Glutamatergic neuron (in vitro differentiated cells): ENCODE measurements at places on chromosomes 16 and 17.

DNA sequence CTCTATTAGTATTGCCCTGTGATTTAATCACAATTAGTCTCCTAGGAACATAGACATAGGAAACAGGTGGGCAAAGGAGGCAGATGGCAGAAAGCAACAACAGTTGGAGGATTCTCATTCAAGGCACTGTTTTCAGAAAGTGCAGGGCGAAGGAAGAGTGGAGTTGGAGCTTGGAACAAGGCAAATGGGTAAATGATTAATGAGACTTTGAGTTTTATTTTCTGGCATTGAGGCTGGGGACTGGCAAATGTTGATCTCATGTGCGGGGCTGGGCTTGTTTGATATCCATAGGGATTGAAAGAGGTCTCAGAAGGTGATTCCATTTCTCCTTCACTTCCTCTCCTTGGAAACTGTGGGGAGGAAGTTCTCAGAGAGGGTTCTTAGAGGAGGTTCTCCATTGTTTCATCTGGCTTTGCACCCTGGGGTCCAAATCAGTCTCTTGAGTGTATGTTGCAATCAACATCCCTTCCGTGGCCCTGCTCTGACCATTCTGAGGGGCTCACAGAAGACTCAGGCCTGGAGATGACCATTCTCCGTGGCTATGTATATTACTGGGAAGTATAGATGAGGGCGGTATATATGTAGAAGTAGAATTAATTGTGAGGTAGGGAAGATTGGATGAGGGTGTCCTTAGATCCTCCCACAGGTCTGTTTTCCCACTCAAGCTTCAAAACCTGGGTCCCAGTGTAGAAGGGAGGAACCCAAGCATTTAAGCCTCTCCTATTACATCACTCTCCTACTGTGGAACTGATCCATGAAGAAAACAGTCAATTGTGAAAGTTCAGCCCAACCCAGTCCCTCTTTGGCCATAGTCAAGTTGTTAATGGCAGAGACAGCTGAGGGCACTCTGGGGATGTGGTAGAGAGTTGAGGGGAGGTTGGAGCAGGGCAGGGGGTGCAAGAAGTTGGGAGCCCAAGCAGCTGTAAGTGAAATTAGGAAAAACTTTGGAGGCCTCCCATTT lies 36.5 kb upstream of the SRSF1 start:
- DNase-seq = no peak

GRCh38 chr16:81554979-81555378 lies 110.4 kb downstream of the CMIP start:
- no peak for DNase-seq

DNA sequence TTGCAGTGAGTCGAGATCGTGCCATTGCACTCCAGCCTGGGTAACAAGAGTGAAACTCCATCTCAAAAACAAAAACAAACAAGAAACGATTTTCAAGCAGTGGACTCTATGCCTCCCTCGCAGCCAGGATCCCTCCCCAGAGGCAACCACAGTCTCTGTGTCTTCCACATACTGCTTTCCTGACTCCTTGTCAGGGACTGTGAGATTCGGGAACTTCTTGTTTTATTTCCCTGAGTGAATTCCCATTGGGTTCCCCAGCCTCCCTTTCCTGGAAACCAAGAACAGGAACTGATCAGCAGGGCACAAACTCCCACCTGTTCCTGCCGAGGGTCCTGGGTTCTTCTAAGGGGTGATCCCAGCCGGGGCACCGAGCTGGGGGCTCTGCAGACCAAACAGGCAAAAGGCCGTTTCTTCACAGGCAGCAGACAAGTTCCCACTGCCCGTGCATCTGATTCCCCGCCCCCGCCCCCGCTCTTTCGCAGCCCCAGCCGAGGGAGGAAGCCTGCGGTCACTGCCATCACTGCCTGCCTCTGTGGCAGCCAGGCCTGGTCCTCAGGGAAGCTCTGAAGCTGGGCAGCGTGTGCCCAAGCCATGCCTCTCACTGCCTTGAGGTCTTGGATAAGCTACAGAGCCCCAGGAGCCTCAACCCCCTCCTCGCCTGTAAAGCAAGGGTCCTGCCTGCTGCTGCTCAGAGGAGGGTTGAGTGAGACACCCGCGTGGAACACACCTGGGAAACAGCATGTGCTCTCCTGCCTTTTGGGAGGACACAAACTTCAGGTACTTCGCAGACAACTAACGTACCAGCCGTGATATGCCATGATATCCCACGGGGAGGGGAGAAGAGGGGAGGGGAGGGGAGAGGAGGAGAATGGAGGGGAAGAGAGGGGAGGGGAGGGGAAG lies 5.5 kb upstream of the PIEZO1 start:
- no peak for DNase-seq

GRCh38 chr16:30368122-30368791 lies 2.0 kb downstream of the TBC1D10B start:
- no peak for DNase-seq

- no peak for DNase-seq
These were observed 75.7 kb downstream of the NXN start for GRCh38 chr17:903691-904481.

- no peak for DNase-seq
These were observed 37.9 kb downstream of the LMF1 start for GRCh38 chr16:932831-933330.

GRCh38 chr17:50310455-50311111 lies 35.3 kb upstream of the XYLT2 start:
- no peak for DNase-seq

- peak; percentile 80 for DNase-seq
These were observed 173.6 kb downstream of the IRF8 start for GRCh38 chr16:86072328-86073102.

GRCh38 chr17:6641247-6641863 lies 495 bp downstream of the TXNDC17 start:
- DNase-seq = no peak

- no peak for DNase-seq
These were observed 31.5 kb upstream of the SHISA9 start for GRCh38 chr16:12869698-12870427.

- DNase-seq = no peak
These were observed 94.1 kb downstream of the USP32 start for GRCh38 chr17:60297760-60298401.

DNA sequence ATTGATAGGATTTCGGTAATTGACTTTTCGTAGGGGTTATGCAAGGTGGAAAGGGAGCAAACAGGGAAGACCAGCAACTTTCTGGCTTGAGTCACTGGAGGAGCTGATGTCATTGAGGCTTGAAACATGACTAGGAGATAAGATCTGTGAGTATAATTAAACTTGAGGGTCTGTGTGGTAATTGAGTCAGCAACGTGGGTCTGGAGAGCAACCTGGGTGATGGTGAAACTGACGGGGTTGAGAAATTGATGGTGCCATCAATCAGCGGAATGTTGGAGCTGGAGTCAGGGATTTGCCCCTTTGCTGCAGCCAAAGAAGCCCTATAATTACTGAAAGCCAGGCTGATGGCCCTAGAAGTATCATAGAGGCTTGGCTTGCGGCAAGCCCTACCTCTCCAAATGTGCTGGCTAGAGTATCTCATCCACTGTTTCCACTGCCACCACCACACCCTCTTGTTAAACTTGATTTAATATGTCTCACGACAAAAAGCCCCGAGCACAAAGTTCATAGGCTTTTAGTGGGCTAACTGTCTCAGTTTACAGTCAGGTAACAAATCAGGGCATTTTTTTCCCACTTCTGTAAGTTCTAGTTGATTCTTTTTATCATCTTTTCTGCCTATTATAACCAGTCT lies 186.9 kb upstream of the ELAC2 start:
- no peak for DNase-seq

DNA sequence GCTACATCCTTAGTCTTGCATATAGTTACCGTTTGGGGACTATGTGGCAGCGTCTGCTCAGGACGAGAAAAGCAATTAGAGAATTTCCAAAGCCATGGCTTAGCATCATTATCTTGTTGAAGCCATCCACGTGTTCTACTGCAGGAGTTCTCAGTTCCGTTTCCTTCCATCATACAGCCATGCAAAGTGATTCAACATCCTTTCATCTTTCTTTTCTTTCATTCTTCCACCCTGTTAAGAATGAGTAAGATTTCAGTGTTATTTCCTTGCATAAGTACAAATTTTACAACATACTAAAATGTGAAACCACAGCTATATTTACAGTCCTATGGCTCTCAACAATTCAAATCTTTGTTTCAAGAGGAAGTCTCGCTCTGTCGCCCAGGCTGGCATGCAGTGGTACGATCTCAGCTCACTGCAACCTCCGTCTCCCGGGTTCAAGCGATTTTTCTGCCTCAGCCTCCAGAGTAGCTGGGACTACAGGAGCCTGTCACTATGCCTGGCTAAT lies 3.8 kb downstream of the MARF1 start:
- no peak for DNase-seq

DNA sequence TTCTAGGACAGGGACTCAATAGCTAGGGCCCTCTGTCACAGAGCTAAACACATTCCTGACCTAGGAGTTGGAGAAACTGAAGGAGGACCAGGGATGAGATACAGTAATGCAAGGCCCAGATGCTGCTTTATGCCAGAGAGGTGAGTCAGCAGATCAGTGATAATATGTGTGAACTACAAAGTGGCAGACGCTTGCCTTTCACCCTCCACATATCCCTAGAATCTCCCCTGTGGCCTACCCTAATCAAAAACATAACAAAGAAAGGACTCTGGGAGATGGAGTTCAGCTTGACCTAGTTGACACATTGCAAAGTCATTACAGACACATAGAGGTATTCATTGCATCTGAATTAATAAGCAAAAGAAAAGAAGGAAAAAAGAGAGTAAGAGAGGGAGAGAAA lies 417.6 kb upstream of the DYNLRB2 start:
- no peak for DNase-seq

- no peak for DNase-seq
These were observed 14.4 kb downstream of the RHOT1 start for GRCh38 chr17:32156656-32157055.

DNA sequence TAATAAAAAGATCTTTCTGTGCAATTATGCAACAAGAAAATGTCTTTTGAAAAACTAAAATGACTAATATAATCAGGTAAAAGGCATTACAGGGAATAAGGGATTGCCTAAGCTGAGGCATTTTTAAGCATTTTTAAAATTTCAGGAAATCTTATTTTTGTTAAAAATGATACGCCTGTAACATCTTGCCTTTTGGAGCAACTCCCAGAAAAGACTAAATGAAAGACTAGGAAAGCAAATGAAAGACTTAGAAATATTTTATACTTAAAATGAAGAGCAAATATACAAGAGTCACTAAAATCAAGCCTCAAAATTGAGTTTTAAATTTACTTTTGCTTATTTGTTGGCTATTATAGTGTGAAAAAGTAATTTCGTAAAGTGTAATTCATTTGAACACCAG lies 55.8 kb downstream of the DUSP14 start:
- no peak for DNase-seq

- DNase-seq = peak; percentile 81
These were observed at the start of gene TBX21 for GRCh38 chr17:47733047-47733673. TSS of gene TBX21 (plus strand) at chr17:47733236. CDS start at chr17:47733455, 219 bp downstream.

GRCh38 chr17:57551321-57552079 lies 193.6 kb downstream of the CCDC182 start:
- DNase-seq = no peak

GRCh38 chr16:17887963-17888362 lies 417.2 kb upstream of the XYLT1 start:
- no peak for DNase-seq

- no peak for DNase-seq
These were observed 89.7 kb upstream of the CLEC18A start for GRCh38 chr16:69861292-69862030.

DNA sequence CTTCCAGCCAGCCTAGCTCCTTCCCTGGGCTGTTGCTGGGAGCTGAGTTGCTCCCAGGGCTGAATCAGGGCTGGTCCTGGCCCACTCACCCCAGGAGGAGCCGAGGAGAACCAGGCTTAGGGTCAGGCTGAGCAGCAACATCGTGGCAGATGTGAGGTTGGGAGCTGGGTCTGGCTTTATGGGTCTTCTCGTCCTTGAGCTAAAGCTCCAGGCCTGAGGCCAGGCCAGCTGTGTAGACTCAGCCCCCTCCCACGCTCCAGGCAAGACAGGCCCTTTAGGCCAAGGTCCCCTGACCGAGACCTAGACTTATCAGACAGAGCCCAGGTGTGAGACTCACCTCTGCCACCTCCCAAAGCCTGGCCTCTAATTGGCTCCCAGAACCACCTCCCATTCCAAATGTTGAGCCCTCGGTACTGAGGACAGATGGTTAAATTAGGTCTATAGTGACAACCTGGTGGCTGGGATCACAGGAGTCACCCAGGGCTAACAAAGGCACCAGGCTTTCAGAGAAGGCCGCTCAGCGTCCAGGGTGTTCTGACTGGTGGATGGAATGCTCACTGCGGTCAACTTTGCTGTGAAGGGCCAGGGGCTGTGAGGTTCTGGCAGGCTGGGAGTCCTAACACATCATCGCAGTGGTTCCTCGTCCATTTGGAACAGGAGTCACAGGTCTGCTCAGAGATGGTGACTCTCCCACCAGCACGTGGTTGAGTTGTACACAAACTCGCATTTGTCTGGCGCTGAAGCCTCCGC lies at the start of gene CTRL:
Gene CTRL (minus strand): TSS at position 151 of the 750 bp plus-strand sequence. CDS start 10 bp downstream, at position 141.
- no peak for DNase-seq

GRCh38 chr17:4840893-4841242 lies 7.7 kb downstream of the MINK1 start:
- DNase-seq = no peak

DNA sequence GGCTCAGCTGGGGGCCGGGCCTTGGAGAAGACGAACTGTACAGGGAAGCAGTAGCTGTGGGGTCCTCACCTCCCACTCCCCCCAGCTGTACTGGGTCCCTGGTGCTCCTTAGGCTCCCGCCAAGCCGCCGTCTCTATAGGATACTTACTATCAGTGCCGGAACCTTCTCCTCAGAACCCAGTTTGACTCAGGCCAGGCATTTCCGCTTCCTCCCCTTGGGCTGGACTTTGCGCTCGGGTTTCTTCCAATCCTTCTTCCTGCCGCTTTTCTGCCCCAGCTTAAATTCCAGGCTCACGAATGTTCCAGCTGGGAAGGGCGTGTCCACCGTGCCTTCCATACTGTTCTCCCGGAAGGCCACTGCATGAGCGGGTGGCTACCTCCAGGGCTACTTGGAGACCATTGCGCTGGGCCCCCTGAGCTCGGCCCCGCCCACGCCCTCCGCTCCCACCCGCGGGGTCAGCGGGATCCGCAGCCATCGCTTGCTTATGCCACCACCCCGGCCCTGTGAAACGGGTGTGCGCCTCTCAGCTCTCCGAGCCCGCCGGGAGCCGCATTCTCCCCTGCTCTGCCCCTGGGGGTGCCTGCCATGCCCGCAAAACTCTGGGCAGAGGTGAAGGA lies 1795.9 kb downstream of the TP53TG3F start:
- DNase-seq = no peak
